Activated CD4-positive, CD25-positive, alpha-beta regulatory T cell treated with anti-CD3 and anti-CD28 coated beads, Interleukin-2, amount 50 U/mL, for 24 hours (primary cell): ENCODE measurements at places on chromosomes 2 and 18.

GRCh38 chr2:167388497-167388896 lies 500.2 kb downstream of the XIRP2 start:
- ATAC-seq, result no peak

DNA sequence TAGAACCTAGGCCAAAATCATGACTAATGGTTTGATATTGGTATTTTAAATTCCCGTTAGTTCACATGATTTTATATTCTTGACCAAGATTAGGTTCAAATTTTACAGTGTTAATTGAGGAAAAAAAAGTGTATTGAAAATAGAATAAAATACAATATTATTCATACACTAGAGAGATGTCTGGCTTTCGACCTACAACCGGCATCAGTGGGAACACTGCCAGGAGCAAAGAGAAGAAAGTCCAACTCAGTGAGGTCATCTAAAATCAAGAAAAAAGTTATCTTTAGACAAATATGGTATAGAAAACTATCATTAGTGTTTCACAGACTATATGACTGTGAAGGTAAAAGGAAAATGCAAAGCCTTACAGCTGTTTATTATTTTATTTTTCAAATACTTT lies 81.5 kb downstream of the PIGN start:
- ATAC-seq, result no peak

GRCh38 chr2:42124011-42124785 lies 45.0 kb upstream of the EML4 start:
- ATAC-seq, result peak; percentile 62

DNA sequence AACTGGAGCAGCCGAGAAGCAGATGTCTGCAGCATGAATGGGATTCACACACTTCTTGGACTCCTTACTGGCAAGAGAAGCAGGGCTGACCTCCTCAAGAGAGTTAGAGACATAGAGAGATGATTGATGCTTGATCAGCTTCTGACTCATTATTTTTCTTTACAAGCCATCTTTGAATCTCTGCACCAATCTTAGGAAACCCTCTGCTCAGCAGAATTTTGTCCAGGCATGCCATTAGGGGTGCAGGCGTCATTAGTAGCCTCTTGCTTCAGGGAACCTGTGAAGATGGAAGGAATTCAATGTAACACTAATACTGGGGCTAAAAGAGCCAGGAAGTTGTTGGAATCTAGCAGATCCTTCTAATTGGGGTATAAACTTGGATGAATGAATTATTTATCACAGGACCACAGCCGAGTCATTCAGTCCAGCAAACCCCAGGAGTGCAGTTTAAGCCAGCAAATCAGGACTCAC lies 151.8 kb downstream of the MGAT5 start:
- no peak for ATAC-seq

GRCh38 chr2:168062054-168062453 lies 185.3 kb downstream of the STK39 start:
- ATAC-seq, result no peak

GRCh38 chr18:56245866-56246580 lies 392.4 kb downstream of the TXNL1 start:
- ATAC-seq, result no peak

GRCh38 chr2:158894078-158894477 lies 74.4 kb upstream of the TANC1 start:
- no peak for ATAC-seq

GRCh38 chr2:73085691-73086090 lies 14.2 kb upstream of the SFXN5 start:
- peak; percentile 89 for ATAC-seq

DNA sequence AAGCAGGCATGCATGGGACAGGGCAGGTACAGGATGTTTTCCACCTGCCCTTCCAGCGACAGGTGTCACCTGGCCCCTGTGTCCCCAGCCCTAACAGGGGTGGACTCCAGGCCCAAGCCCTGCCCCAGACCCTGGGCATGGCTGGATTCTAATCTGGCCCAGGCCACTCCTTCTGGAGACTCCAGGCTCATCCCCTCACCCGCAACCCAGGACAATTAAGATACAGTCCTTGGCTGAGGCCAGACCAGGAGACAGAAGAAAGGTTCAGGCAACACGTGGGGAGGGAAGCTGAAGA lies 9.5 kb downstream of the BIN1 start:
- no peak for ATAC-seq

GRCh38 chr2:86832334-86833096 lies 29.2 kb downstream of the CD8B start:
- ATAC-seq, result no peak

GRCh38 chr2:195810340-195811098 lies 153.5 kb downstream of the SLC39A10 start:
- ATAC-seq, result no peak

- no peak for ATAC-seq
These were observed 21.2 kb downstream of the CABYR start for GRCh38 chr18:24160086-24160485.

GRCh38 chr2:59066787-59067399 lies 825.8 kb upstream of the FANCL start:
- no peak for ATAC-seq

GRCh38 chr18:2654169-2654927 lies 1.2 kb upstream of the SMCHD1 start:
- peak; percentile 4 for ATAC-seq

DNA sequence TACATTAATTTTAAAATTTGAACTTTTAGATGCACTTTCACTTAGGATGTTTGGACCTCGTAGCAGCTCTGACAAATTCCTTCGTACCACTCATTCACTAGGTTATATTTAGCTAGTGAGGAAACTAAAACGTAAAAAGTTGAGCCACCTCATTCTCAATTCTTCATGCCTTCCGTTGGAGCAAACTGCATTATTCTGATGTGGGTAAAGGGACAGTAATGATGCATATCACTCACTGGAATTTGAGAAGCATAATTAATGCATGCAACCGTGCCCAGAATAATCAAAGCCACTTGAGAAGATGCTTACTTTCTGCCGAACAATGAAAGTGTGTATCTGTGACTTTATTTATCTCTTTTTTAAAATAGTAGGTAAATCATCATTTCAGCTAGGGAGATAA lies 2.2 kb downstream of the CNOT9 start:
- ATAC-seq, result no peak

GRCh38 chr2:182509-183122 lies 81.2 kb downstream of the SH3YL1 start:
- ATAC-seq, result no peak

DNA sequence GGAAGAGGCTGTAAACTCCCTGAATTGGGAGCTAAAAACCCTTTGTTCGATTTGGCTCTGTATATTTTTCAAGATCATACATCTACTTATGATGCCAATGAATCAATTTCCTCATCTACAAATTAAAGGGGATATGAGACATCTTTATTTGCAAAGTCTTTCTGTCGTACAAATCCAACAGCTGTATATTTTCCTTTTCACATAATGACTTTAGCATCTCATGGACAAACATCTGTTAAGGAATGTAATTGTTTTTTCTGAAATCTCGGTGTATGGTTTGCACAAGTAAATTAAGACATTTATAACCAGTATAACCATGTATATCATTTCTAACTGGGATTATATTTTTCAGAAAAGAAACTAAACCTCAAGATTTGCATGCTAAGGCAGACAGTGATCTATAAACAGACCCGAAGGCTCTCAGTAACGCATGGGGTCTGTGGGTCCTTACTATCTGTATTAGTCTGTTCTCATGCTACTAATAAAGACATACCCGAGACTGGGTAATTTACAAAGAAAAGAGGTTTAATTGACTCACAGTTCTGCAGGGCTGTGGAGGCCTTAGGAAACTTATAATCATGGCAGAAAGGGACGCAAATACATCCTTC lies 130.8 kb downstream of the SLC8A1 start:
- no peak for ATAC-seq

- ATAC-seq, result peak; percentile 84
These were observed 14.9 kb upstream of the MBP start for GRCh38 chr18:77147418-77147852.

- no peak for ATAC-seq
These were observed 60.3 kb downstream of the SH3BP4 start for GRCh38 chr2:235011929-235012631.

DNA sequence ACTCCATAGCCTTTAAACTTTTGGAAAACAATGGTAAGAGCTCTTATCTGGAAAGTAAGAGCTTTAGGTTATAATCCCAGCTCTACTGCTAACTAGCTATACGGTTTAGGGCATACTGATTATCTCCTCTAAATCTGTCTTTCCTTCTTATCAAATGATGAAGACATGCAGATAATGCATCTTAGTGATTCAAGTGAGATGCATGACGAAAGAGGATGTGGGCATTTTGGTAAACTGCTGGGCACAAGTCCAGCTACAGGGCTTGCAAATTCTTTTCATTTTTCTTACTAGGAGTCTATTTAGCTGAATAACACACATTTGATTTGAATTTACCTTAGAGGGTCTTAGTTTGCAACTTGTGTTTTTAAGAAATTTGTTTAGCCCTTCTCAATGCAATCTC lies 1604.8 kb upstream of the ZEB2 start:
- no peak for ATAC-seq

DNA sequence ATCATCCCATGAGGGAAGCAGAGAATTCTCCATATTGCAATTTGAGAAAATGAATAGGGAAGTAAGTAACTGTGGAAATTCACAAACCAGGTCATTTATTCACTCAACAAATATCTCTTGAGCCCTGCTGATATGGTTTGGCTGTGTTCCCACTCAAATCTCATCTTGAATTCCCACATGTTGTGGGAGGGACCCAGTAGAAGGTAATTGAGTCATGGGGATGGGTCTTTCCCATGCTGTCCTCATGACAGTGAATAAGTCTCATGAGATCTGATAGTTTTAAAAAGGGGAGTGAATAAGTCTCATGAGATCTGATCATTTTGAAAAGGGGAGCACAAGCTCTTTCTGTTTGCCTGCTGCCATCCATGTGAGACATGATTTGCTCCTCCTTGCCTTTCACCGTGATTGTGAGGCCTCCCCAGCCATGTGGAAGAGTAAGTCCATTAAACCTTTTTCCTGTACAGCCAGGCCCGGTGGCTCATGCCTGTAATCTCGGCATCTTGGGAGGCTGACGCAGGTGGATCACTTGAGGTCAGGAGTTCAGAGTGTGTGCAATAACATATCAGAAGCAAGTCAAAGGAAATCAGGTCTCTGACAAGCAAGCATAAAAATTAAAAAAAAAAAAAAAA lies 193.2 kb downstream of the NDUFA10 start:
- ATAC-seq, result no peak

- peak; percentile 89 for ATAC-seq
These were observed 28.2 kb upstream of the NARS1 start for GRCh38 chr18:57649556-57650500.

- ATAC-seq, result peak; percentile 66
These were observed at the start of gene MAL for GRCh38 chr2:95025406-95026319. MAL (plus strand) TSS chr2:95025708; CDS start chr2:95025793, 85 bp downstream.

DNA sequence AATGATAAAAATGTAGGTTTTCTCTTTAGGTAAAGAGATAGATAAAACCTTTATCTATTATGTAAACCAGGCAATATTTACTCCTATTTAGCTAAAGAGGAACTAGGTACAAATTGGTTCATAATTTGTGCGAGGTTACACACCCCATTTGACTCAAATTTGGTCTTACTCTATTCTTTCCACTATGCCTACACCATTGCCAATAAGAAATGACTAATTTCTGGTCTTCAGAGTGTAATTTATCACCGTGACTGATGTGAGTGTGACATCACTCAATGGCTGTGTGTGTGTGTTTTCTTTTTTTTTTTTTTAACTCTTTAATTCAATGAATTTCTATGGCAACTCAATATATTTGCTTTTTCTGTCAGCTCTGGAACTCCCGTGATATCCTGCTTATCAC lies 955.8 kb downstream of the TDRD15 start:
- no peak for ATAC-seq

DNA sequence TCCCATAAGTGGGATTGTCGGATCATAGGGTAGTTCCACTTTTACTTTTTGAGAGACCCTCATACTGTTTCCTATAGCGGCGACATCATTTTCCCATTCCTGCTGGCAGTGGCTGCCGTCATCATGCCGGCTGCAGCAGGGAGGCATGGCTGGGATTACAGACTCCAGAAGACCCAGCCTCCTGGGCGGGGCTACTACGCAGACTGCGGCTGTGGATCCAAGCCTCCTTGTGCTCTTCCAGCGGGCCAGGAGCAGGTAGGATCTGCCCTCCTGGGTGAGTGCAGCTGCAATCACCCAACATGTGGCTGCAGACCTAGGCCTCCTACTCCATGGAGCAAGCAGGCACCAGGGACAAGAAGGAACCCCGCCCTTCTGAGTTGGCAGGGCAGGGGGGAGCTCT lies 359.2 kb downstream of the GALR1 start:
- ATAC-seq, result no peak

GRCh38 chr2:67955748-67956603 lies 106.8 kb downstream of the C1D start:
- no peak for ATAC-seq

DNA sequence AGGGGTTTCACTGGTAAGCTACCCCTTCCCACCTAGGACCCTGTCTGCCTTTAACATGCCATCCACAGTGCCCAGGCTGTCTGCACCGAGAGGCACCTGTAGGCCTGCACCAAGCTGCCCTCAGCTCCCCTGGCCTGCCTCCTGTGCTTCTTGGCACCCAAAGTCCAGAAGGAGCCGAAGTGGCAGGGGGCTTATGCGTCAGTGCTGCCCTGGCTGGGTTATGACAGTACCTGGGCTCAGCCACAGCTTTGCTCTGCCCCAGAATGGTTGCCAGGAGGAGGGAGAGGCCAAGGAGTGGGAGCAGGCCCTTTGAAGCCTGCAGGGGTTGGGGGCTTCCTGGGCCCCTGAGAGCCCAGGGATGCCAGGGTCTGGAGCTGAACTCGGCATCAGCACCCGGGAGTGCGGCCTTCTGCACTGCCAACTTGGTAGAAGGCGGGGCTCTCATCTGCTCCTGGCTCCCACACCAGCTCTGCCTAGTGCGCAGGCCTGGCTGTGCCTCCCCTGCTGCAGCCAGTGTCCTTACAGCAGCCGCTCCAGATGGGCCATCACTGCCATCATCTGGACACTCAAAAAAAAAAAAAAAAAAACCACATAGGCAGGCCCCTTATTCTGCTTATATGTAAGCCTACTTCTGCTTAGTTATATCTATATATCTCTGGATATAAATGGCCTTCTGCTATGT lies 155.4 kb downstream of the THSD7B start:
- ATAC-seq, result no peak

GRCh38 chr2:100650151-100650550 lies 87.4 kb downstream of the PDCL3 start:
- no peak for ATAC-seq

DNA sequence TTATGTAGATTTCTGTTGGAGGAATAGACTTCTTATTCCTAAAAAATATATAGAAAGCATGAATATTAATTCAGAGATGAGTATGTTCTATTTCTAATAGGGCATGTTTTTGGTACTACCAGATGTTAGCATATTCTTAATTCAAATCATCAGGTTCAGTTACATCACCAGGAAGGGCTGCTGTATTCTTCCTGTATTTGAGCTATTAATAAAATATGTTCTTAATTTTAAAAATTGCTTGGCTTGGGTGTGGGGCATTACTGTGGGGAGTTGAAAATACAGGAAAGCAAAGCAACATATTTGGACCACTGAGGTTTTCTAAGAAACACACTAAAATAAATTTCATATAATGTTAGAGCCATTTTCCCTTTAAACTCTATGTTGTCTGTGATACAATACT lies 343.0 kb downstream of the EPHA4 start:
- ATAC-seq, result no peak
